ENCODE measurements at places on chromosomes 3 and 15.

DNA sequence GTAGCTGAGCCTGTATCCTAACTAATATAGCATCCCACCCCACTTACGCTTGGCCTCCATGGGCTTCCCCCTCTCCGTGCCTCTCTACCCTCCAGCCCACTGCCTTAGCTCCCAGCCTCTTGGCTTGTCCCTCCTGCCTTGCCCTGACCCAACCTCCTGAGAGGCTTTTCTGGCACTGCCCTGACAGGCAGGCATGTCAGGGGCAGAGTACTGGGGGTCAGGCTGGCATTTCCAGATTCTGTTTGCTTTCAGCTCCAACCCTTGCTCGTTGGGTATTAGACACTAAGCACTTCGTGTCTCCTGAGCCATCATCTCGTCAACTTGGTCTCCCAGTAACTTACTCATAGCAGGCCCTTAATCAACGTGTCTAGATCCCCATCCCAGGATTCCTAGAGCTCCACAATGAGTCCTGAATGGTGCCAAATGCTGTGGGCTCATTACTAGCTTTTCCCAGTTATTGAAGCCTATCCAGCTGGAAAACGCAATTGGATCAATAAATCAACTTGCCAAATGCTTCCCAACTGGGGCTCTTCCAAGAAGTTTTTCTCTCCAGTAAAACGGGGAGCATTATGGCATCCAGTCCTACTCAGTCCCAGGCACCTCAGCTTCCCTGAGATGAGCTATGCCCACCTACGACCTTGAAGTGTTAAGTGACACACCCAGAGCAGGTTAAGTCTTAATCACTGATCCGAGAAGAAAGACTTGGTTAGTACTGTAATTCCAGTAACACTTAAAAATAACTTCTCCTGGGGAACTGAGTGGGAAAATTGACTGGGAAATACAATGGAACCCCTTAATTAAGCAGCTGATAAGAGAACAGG is 78.5 kb upstream of the DLG1 start:
- DNase-seq = no peak

DNA sequence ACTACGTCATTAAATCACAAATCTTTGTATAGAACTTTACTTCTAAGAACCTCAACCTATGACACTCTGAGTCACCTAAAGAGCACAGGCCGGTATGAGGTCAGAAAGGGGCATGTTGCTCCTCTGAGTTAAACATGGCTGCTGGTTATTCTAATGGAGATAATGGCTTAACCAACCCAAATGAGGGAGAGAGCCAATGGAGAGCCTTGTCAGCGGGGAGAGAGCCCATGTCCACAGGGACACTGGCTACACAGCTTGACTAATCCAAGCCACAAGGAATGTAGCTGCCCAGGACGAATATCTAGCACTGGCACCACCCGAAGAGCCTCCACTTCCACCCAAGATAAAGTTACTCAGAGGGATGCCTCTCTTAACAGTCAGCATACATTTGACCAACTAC is 77.0 kb upstream of the STAC start:
- no peak for DNase-seq

DNA sequence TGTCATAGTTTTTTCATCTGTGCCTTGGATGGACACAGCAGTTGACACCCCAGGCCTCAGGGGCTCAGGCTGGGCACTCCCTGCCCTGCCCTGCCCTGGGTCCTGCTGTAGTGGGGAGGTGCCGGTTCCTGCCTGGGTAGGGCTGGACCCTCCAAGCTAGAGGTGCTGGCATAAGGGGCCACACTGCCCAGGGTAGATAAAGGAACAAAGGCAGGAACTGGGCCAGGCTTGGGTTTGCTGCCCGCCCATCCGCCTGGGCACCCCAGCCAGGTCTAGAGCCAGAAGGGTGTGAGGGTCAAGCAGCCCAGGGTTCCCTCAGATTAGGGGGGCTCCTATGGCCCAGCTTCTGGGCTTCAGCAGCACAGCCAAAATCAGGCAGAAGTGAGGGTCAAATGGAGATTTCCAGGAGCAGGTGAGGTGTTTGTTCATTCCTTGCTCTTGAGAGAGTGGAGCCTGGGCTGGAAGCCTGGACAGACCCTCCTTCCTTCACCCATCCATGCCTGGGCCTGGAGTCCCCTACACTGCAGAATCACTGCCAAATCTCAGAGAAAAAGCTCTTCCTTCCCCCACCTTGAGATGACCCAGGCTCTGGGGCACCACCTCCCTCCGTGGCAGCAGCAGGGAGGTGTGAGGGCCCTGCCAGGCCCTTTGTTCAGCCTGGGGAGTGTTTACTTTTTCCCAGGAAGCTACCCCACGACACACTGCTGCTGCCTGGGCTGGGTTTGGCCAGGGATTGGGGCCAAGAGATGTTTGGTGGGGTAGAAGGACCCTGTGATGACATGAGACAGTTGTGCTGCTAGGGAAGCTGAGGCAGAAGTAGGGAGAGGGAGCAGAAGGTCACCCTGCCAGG is 7.1 kb downstream of the SEMA3F start:
- DNase-seq = no peak

GRCh38 chr3:177484926-177485325 is 287.6 kb upstream of the TBL1XR1 start:
- DNase-seq = no peak

GRCh38 chr15:78149068-78149804 is at the start of gene IDH3A:
TSS of gene IDH3A (plus strand) at chr15:78149362. CDS start at chr15:78149404, 42 bp downstream.
- DNase-seq = peak; percentile 100

DNA sequence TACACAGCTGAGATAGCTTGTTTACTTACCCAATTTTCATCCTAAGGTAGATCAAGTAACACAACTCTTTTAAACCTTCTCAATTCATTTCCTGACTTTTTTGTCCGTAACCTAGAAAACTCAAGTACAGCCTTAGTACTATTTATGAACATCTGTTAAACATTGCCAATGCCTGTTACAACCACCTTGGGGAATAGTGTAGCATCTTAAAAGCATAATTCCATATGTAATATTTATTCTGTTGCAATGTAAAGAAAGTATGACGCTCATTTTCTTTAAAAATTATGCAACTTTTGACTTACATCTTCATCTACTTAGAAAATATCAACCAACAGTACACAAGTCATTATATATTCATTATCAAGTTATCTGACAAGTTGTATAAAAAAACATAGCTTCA is 54.6 kb downstream of the SUCLG2 start:
- DNase-seq = no peak
